Liver (tissue), 10 donors: ENCODE measurements at places on chromosomes 12 and 14. TPM values are rescaled to one million over a fixed set of nuclear protein-coding genes. Genes with fewer than 3 reads are reported as not detected.

SLC10A1 gene
- total RNA-seq: 1.1 TPM

DNA sequence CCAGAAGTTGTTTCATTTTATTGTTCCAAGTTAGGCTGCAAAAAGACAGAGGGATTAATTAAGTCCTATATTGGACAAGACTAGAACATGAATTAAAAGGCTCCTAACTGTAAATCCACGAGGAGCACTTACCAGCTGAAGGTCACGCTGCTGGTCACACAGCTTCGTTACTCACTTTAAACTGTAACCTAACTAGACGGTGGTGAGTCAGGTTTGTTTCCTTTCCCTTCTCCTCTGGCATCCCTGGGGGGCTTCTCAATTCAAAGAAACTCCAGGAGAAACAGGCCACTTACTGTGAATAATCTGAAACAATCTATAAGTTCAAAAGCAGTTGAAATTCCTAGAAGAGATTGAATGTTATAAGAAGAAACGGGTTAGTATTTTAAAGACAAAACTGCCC, 331.4 kb downstream of the BCAT1 start:
- H3K27me3 ChIP-seq: no peaks in the 10 kb centered on the region
- H3K27ac ChIP-seq: no peak overlapping the region
- no peak for DNase-seq
- no peaks in the 10 kb centered on the region for H3K4me1 ChIP-seq
- H3K4me3 ChIP-seq: no peak overlapping the region

DNA sequence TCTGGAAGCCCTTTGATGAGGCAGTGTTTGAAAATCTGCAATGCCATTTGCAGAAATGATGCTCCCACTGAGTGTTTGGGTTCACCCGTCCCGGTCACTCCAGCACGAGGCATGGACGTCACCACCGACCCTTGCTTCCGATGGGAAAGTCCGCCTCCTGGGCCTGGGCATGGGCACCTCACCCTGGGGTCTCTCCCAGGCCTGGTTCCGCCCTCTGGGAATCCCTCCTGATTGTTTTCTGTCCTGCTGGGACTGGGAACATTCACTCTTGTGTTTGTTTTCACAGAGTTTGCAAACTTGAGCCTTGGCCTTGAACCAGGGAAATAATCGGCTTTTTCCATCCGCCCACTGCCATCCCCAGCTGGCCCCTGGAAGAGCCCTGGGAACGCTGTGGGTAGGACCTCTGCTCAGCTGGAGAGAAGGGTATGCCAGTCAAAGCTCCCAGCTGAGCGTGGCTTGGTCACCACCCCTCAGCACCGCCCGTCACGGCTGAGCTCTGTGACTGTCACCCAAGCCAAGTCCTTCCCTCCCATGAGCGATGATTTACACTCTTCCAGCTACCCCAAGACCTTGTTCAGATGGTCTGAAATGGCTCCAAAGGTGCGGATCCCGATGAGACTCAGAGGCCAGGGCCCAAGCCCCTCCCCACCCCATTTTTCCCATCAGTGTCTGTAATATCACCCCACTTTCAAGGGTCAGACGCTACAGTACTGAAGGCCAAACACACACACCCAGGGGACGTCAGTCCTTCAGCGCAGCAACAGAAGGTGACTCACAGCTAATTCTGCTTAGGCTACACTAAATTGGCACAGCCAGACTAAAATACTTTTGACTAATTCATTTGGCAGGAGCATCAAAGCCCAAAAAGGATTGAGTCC, 34.1 kb upstream of the FZD10 start:
- no peaks in the 10 kb centered on the region for H3K36me3 ChIP-seq
- no peak for DNase-seq
- no peak overlapping the region for H3K27ac ChIP-seq
- H3K4me3 ChIP-seq: no peak overlapping the region
- H3K27me3 ChIP-seq: no peaks in the 10 kb centered on the region

- DNase-seq: no peak
- no peak overlapping the region for H3K27ac ChIP-seq
- no peaks in the 10 kb centered on the region for H3K4me1 ChIP-seq
- H3K27me3 ChIP-seq: no peaks in the 10 kb centered on the region
These were observed 177.1 kb downstream of the BCL11B start for GRCh38 chr14:99094901-99095300.

DNA sequence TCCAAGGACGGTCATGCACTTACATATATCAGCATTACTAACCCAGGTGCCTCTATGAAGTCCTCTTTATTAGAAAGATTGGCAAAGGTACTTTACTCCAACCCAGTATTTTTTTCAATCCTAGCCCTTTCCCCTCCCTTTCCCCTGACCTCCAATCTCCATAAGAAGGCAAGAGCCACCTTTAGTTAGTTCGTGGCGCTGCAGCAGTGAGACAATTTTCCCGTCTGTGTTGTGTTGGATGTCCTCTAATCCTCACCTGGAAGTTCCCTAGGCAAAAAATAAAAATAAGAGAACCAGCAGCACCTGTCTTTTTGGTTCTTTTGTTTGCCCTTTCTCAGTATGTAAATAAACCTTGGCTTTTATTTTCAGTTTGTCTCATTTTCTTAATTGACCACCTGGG, 439.6 kb upstream of the LRFN5 start:
- no peaks in the 10 kb centered on the region for H3K4me1 ChIP-seq
- DNase-seq: no peak
- no peaks in the 10 kb centered on the region for H3K27me3 ChIP-seq
- H3K36me3 ChIP-seq: no peaks in the 10 kb centered on the region
- no peak overlapping the region for H3K27ac ChIP-seq

TIGAR gene
- total RNA-seq: 3.3 TPM

NXPH4 gene
- not detected for total RNA-seq

- H3K27me3 ChIP-seq: no peaks in the 10 kb centered on the region
- no peaks in the 10 kb centered on the region for H3K36me3 ChIP-seq
- H3K4me1 ChIP-seq: no peaks in the 10 kb centered on the region
- no peak for DNase-seq
These were observed 75.2 kb downstream of the PRIMA1 start for GRCh38 chr14:93712838-93713724.

UBE3B gene
- total RNA-seq: 29.1 TPM
